ENCODE measurements at places on chromosomes 1 and 21.
A peak's percentile ranks its signal among the peaks of the same experiment; 100 is the strongest.

GRCh38 chr1:220748089-220748934 is at the start of gene MTARC2:
Gene MTARC2, plus strand, starts transcription at chr1:220748322. Its CDS starts 210 bp downstream, at chr1:220748532.
- DNase-seq = peak; percentile 85

- no peak for DNase-seq
Measured at GRCh38 chr1:156842618-156843300, 16.2 kb downstream of the INSRR start.

- peak; percentile 4 for DNase-seq
Measured at GRCh38 chr21:41845310-41846032, 33.7 kb downstream of the PRDM15 start.

DNA sequence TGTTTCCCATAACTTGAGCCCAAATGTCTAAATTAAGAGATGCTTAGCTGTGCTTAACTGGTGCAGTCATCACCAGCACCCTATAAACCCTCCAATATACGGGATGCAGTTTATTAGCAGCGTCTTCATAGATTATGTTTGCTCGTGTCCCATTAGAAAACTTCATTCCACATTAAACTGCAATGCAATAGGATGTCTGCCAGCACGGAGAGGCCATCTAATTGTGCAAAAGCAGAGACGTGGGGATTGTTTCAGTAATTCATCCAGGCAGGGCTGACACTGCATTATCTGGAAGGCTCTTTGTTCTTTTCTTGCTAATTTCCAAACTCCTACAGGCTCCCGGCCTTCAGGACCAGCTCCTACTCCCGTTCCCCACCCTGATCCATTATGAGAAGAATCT is 89.5 kb downstream of the CSMD2 start:
- DNase-seq = no peak

DNA sequence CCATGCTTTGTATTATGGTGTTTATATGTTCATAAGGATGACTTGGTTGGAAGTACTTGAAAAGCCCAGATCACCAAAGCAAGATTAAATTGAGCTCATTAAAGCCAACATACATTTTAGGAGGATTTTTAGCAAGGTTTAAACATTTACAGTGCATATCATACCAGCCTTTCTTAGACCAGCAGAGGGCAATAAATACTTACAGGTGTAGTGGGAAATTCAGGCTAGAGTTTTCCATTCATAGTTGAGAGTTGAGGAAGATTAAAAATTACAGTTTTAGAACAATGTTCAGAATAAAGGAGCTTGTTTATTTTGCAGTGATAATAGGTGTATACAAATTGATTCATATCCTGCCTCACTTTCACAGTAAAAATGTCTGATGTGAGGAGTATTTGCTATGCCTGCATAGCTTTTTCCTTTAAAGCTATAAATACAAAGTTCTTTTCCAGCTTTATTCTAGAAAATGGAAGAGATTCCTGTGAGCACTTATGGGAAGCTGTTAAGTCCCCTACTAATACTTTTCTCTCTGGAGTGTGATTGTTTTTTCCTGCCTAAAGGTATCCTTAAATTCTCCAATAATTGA is 35.3 kb downstream of the DTL start:
- peak; percentile 68 for DNase-seq

DNA sequence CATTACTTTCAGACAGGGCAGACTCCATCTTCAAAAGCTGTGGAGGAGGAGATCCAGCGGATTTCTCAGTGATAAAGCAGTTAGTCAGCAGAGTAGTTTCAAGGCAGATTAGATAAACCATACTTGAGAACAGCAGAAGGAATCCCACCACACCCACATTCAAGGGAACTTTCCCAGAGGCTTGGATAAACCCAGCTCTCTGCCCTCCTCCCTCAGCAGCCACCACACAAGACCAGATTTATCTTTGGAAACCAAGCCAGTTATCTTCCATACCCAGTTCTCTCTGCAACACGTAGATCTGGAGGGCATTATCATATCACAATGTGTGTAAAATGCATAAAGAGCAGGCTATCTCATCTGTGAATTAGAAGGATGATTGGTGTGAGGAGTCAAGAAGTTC is 40.2 kb downstream of the GFI1 start:
- peak; percentile 47 for DNase-seq

- no peak for DNase-seq
Measured at GRCh38 chr1:196481616-196482015, 126.6 kb downstream of the KCNT2 start.

DNA sequence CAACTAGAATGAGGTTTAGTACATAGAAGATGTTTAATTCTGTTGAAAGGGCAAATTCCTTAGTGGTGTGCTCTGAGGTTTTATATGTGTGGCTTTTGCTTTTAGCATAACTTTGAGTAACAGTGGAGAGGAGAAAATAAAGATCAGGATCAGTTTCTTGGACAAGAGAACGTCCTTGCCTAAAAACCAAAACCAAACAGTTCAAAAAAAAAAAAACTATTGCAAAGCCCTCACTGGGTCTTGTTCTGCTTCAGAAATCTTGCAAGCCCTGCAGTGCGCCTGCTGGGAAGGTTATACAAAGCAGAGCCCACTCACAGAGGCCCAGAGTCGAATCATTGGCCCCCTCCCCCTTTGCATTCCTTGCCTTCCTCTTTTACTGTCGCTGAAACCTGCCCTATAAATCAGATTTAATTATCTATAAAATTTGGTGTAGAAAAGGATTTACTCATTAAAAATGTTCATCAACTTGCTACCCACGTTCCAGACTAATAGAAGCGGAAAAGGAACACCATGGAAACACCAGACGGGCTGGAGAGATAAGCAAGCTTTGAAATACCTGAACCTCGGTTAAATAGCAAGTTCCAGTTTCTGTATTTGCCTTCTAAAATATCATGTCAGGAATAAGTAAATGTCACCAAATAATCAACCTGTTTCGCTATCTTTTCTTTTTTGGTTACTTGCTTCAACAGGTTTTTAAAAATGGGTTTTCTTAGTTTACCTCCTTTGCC is 201.6 kb upstream of the PTBP2 start:
- no peak for DNase-seq

GRCh38 chr21:33858667-33859372 is 56.8 kb downstream of the ATP5PO start:
- DNase-seq = no peak

GRCh38 chr21:15236111-15236510 is 171.3 kb upstream of the NRIP1 start:
- DNase-seq = no peak

DNA sequence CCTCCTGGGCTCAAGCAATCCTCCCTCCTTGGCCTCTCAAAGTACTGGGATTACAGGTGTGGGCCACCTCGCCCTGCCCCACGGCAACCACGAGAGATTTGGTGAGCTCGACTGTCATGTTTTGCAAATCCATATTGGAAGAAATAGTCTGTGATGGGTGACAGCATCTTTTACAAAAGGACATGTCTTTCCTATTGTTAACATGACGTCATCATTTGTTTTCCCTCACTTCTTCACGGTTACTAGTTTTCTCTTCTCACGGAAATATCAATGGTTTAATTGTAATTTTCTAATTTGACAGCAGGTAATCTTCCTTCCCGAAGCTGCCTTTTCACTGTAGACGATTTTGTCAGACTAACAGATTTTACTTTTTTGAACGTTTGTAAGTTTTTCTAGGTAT is 110.8 kb upstream of the GREM2 start:
- DNase-seq = no peak
